Stimulated activated CD4-positive, alpha-beta T cell treated with anti-CD3 and anti-CD28 coated beads, Interleukin-4, amount 100 ng/mL, for 24 hours (primary cell): ENCODE measurements at places on chromosomes 16 and 17.

GRCh38 chr16:23914946-23915530, 79.3 kb downstream of the PRKCB start:
- no peak for DNase-seq

- no peak for DNase-seq
Observed at GRCh38 chr16:27189335-27189972, 13.9 kb upstream of the KDM8 start.

- DNase-seq: no peak
Observed at GRCh38 chr16:49964973-49965372, 60.1 kb upstream of the CNEP1R1 start.

- no peak for DNase-seq
Observed at GRCh38 chr17:72386619-72387237, 265.9 kb downstream of the SOX9 start.

- DNase-seq: peak; percentile 45
Observed at GRCh38 chr17:39225959-39226683, 376 bp upstream of the STAC2 start.

GRCh38 chr17:51165680-51166197, 472 bp upstream of the NME2 start:
- no peak for DNase-seq
